ENCODE measurements at places on chromosomes 7 and 10.

GRCh38 chr10:114616516-114616915 is 41.6 kb downstream of the ABLIM1 start:
- no peak for DNase-seq
- H3K27ac ChIP-seq: no peak overlapping the region
- H3K4me1 ChIP-seq: no peaks in the 10 kb centered on the region
- H3K4me3 ChIP-seq: no peak overlapping the region
- H3K27me3 ChIP-seq: no peaks in the 10 kb centered on the region
- no peaks in the 10 kb centered on the region for H3K36me3 ChIP-seq

DNA sequence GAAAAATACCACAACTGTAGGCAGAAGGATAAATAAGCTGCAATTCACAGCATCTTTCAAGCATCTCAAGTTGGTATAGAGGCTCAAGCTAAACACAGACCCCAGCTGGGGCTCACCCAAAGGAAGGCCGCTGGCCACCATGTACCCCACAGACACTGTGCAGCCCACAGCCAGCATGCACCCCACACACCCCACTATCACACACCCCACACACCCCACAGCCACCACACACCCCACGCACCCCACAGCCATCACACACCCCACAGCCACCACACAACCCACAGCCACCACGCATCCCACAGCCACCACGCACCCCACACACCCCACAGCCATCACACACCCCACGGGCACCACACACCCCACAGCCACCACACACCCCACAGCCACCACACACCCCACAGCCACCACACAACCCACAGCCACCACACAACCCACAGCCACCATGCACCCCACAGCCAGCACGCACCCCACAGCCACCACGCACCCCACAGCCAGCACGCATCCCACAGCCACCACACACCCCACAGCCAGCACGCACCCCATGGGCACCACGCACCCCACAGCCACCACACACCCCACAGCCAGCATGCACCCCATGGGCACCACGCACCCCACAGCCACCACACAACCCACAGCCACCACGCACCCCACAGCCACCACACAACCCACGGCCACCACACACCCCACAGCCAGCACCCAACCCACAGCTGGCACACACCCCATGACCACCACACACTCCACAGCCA is 214.7 kb downstream of the DNAJB6 start:
- H3K4me1 ChIP-seq: no peaks in the 10 kb centered on the region
- H3K4me3 ChIP-seq: no peak overlapping the region
- no peaks in the 10 kb centered on the region for H3K27me3 ChIP-seq
- no peak overlapping the region for H3K27ac ChIP-seq
- DNase-seq: no peak

DNA sequence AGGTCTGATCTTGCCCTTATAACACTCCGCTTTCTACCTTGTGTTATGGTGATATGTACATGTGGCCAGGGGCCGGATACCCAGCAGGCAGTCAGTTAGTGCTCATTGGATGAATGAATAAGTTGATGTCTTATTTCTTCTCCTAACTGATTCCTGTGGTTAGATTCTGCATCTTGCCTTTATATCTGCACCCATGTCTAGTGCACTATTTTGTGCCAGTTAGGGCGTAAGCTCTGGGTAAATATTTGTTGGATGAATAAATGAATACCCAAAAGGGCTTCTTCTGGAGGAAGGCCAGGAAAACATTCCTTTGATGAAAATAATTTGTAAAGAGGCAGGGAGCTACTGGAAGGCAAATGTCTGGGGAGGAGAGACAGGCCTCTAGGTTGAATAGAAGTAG is 148.2 kb downstream of the CHN2 start:
- no peak overlapping the region for H3K27ac ChIP-seq
- H3K4me3 ChIP-seq: no peak overlapping the region
- H3K4me1 ChIP-seq: peaks cover 7% of the 10 kb centered on the region
- DNase-seq: no peak
- H3K36me3 ChIP-seq: no peaks in the 10 kb centered on the region

GRCh38 chr10:127450644-127451043 is 98.5 kb upstream of the NPS start:
- DNase-seq: no peak
- no peak overlapping the region for H3K4me3 ChIP-seq
- H3K4me1 ChIP-seq: no peaks in the 10 kb centered on the region

DNA sequence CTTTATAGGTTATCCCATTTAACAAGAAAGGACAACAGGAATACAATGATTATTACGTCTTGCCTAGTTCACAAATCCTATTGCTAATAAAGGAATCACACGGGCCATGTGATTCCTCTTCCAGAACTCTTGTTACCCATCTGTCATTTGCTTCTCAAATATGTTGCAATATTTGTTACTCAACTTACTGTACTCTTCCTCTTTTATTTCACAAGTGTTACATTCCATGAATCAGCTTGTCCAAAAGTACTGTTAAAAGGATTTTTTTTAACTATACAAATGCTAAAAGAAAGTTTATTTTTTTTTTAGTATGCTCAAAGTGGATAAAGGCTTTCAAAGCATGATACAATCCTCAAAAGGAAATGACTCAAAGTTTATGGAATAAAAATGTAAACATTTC is 3.9 kb upstream of the CD36 start:
- no peak overlapping the region for H3K27ac ChIP-seq
- no peaks in the 10 kb centered on the region for H3K4me1 ChIP-seq
- no peaks in the 10 kb centered on the region for H3K27me3 ChIP-seq

- DNase-seq: no peak
- no peaks in the 10 kb centered on the region for H3K27me3 ChIP-seq
- no peaks in the 10 kb centered on the region for H3K36me3 ChIP-seq
- H3K4me3 ChIP-seq: no peak overlapping the region
- no peaks in the 10 kb centered on the region for H3K4me1 ChIP-seq
Observed at GRCh38 chr10:88494537-88494936, 88.6 kb downstream of the RNLS start.

- H3K27me3 ChIP-seq: no peaks in the 10 kb centered on the region
- H3K4me3 ChIP-seq: no peak overlapping the region
- H3K27ac ChIP-seq: no peak overlapping the region
Observed at GRCh38 chr7:71238581-71239295, 106.8 kb downstream of the GALNT17 start.

DNA sequence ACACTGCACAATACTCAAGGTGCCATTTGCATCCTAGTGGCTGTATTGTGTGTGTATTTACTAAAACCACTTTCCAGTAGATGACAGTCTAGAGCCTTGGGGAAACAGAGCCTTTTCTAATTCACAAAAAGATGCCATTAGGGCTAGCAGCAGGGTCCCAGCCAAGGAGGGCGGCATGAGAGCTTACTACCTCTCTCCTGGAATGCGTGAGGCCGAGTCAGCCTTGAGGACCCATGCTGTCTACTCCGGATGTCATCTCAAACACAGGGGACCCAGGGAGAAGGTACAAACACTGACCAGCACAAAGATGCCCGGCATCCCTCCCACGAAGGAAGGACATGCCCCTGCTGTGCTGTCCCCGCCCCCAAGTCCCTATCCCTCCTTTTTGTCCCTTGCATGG is 65.5 kb downstream of the CYCS start:
- no peak for DNase-seq
- H3K36me3 ChIP-seq: no peaks in the 10 kb centered on the region
- H3K4me1 ChIP-seq: no peaks in the 10 kb centered on the region
- no peak overlapping the region for H3K27ac ChIP-seq

DNA sequence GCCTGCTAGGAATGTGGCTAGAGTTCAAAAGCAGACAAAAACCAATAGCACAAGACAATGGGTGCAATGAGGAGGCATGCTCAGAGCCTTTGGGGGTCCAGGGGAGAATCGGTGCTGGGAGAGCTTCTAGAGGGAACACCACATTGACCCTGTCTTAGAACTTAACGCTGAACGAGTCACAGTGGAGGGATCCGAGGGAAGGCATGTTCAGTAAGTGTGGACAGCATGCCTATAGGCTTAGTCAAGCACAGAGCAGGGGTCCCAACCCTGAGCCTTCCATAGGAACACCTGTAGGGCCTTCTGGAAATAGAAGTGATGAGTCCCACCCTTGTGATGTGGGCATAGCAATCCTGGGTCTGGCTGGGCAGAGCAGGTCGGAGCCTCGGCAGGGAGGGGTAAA is 148.7 kb downstream of the PKD1L1 start:
- no peak overlapping the region for H3K4me3 ChIP-seq
- no peaks in the 10 kb centered on the region for H3K36me3 ChIP-seq
- H3K27me3 ChIP-seq: no peaks in the 10 kb centered on the region
- no peak for DNase-seq
- H3K27ac ChIP-seq: no peak overlapping the region

- no peaks in the 10 kb centered on the region for H3K4me1 ChIP-seq
- peaks cover 20% of the 10 kb centered on the region for H3K36me3 ChIP-seq
- no peak for DNase-seq
- H3K4me3 ChIP-seq: no peak overlapping the region
- H3K27me3 ChIP-seq: no peaks in the 10 kb centered on the region
Observed at GRCh38 chr7:37032258-37032601, 307.9 kb upstream of the AOAH start.

DNA sequence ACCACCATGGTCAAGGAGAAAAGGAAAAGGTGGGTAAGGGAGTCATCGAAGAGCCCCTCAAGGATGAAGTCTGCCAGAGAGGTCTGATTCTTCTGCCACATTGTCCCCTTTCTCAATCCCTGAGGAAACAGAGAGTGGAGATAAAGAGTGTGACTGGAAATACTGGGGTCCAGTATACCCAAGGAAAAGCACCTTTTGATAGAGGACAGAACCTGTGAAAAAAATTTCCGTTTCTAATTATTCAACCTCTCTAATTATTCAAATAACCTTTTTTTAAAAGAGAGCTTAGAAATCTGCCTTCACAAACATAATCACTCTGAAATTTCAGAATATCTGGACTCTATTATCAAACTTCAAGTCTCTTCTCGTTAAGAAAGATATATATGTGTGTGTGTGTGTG is at the start of gene OR2AE1:
Gene OR2AE1 (minus strand): TSS at position 101 of the 400 bp plus-strand sequence. CDS start 0 bp downstream, at position 101.
- H3K36me3 ChIP-seq: no peaks in the 10 kb centered on the region
- no peak for DNase-seq
- H3K27ac ChIP-seq: no peak within 1 kb of the TSS
- no peaks in the 10 kb centered on the region for H3K4me1 ChIP-seq

DNA sequence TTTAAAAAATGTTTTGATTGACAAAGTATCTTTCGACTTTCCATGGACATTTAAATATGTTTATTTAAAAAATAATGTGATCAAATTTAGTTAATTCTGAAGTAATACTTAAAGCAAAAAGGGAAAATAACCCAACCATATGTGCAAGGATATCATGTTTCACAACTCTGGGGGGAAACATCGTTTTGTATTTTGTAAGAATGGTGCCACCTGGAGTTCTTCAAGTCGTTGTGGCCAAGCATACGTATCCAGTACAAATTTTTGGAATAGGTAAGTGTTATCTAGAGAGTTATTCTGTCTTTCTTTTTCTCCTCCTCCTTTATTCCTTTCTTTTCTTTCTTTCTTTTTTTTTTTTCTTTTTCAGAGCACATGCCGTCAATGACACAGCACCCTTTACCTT is 176.2 kb upstream of the CSTF2T start:
- no peak for DNase-seq
- H3K4me1 ChIP-seq: no peaks in the 10 kb centered on the region
- no peaks in the 10 kb centered on the region for H3K27me3 ChIP-seq
- no peak overlapping the region for H3K4me3 ChIP-seq
- H3K27ac ChIP-seq: no peak overlapping the region

GRCh38 chr7:113444261-113444660 is 325.9 kb upstream of the SMIM30 start:
- H3K36me3 ChIP-seq: no peaks in the 10 kb centered on the region
- H3K4me1 ChIP-seq: no peaks in the 10 kb centered on the region
- no peak overlapping the region for H3K4me3 ChIP-seq
- no peaks in the 10 kb centered on the region for H3K27me3 ChIP-seq
- DNase-seq: no peak

DNA sequence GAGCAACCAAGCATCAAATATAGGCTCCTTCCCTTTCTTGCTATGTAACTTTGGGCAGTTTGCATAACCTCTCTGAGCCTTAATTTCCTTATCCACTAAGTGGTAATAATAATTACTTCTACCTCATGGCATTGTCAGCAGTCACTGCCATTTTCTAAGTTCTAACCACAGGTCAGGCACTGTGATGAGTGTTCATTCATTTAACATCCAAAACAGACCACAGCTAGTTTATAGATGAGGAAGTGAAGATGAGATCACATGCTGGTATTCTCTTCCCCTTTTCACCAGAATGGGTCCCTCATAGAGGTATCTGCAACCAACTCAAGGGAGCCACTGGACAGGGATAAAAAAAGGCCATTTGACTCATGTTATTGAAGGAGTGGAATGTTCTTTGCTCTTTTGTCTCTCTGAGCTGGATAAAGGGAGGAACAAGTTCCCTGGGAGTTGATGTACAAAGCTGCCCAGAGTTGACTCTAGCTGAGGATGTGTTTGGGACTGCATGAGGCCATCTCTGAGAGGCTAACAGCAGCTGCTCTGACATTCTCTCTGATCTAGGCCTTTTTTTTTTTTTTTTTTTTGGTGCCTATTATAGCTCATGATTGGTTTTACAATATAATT is 65.0 kb downstream of the DNAJC12 start:
- no peak for DNase-seq
- no peaks in the 10 kb centered on the region for H3K4me1 ChIP-seq
- no peak overlapping the region for H3K4me3 ChIP-seq
- no peaks in the 10 kb centered on the region for H3K36me3 ChIP-seq
- H3K27me3 ChIP-seq: no peaks in the 10 kb centered on the region

GRCh38 chr10:80530816-80531215 is 6.9 kb upstream of the SH2D4B start:
- H3K4me3 ChIP-seq: no peak overlapping the region
- H3K36me3 ChIP-seq: peaks cover 6% of the 10 kb centered on the region
- DNase-seq: no peak
- H3K27me3 ChIP-seq: no peaks in the 10 kb centered on the region

GRCh38 chr7:12294701-12295100 is 83.6 kb downstream of the TMEM106B start:
- H3K27me3 ChIP-seq: no peaks in the 10 kb centered on the region
- H3K36me3 ChIP-seq: no peaks in the 10 kb centered on the region
- H3K4me1 ChIP-seq: no peaks in the 10 kb centered on the region

- no peaks in the 10 kb centered on the region for H3K36me3 ChIP-seq
- H3K27me3 ChIP-seq: no peaks in the 10 kb centered on the region
- no peak overlapping the region for H3K4me3 ChIP-seq
- DNase-seq: no peak
Observed at GRCh38 chr7:32142649-32143048, 72.4 kb upstream of the PDE1C start.

DNA sequence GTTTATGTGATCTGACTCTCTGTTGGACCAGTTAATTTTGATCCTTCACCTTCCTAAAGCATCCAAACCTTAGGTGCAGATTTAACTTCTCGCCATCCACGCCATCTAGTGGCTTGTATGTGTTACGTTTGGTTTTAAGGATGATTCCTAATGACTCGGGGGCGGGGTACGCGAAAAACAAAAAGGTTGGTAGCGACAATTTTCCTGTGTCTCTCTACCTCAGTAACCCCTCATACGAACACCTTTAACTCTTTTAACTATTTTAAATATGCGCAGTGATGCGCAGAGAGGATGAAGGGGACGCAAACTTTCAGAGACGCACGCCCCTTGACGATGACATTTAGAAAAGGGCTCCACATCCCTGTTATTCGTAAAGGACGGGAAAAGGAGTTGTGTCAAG is 714 bp upstream of the KCND2 start:
- peaks cover 16% of the 10 kb centered on the region for H3K27me3 ChIP-seq
- no peak overlapping the region for H3K4me3 ChIP-seq
- no peaks in the 10 kb centered on the region for H3K4me1 ChIP-seq
- H3K27ac ChIP-seq: no peak overlapping the region
- DNase-seq: no peak

- H3K36me3 ChIP-seq: peaks cover 53% of the 10 kb centered on the region
- no peak overlapping the region for H3K4me3 ChIP-seq
- H3K4me1 ChIP-seq: peaks cover 7% of the 10 kb centered on the region
- no peak for DNase-seq
- H3K27ac ChIP-seq: no peak overlapping the region
Observed at GRCh38 chr7:127383123-127383835, 9.2 kb downstream of the ZNF800 start.

Data from CD4-positive, alpha-beta T cell (primary cell).